Left ventricle myocardium inferior (tissue), 1 donor: ENCODE measurements at places on chromosomes 5 and 9.

GRCh38 chr5:81140943-81141342 is 92.2 kb upstream of the CKMT2 start:
- peak; percentile 34 for DNase-seq

GRCh38 chr5:68562308-68562707 is 346.8 kb downstream of the PIK3R1 start:
- DNase-seq: no peak

DNA sequence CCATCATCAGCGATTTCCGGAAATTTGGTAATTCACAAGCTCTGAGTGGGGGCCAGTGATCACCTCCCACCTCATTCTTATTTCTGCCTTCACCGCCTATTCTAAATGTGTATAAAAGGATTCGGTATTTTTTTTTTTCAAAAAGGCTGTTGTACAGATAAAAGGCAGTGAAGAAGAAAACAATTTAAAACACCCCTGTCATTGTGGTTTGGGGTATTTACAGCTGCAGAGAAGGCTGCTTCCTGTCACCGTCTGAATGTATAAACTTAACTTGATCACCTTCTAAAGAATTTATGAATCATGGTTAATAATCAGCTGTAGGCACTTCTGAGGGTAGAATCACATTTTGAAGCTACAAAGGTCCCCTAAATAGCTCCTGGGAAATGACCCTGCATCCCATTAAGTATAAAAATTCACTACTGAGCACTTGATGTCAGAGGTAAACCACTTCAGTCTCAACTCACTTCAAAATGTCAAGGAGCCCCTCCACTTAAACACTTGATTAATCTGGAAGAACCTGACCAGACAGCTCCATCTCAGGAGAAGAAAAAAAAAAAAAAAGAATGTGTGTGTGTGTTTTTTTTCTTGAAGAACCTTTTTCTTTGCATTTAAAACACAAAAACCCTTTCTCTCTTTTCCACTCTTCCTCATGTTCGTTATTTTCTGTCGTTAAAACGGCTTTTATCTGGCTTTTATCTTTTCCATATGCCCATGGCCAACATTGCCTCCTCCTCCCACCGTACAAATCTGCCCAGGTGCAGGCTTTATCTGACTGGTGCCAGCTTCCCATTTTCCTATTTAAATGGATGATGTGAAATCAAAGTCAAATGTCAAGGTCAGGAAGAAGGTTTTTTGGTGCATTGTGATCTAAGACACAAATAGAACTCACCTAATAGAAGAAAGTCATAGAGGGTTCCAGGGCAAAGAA is 291.2 kb downstream of the IRX1 start:
- no peak for DNase-seq

GRCh38 chr5:42689391-42689790 is 67.2 kb upstream of the CCDC152 start:
- DNase-seq: no peak

GRCh38 chr9:123942542-123942941 is 12.6 kb upstream of the DENND1A start:
- DNase-seq: no peak

DNA sequence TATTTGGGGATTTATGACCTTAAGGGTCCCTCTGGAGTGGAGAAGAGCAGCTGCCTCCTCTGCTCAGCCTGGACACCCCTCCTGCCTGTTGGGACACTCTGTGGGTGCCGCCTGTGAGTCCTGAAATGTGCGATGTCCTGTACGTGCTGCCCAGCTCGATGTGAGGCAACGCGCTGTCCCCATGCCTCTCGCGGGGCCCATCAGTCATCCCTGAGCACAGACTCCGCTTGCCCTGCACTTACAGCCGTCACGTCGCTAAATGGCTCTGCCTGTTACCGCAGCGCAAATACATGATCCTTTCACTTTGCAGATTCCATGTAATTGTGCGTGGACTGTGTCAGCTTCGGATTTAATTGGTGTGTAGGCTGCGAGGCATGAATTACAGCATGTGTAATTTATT is 27.1 kb downstream of the IRX4 start:
- no peak for DNase-seq

DNA sequence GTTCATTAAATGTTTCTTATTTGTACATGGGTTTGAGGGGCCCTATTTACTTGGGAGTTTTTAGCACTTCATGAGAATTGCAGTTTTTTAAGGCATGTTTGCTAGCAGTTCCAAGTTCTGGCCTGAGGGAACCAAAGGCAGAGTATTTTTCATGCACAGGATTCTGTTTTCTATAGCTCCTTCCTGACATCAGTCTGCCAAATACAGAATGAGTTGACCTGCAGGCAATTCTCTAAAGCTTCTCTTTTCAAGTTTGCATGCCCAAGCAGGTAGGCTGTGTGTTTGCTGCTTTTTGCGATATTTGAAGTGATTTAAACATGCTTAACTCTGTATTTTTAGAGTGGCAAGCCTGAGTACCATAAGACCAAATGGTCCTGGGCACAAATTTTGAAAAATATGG is 75.8 kb downstream of the AOPEP start:
- DNase-seq: no peak

- DNase-seq: no peak
Measured at GRCh38 chr9:36946653-36947052, 87.4 kb downstream of the PAX5 start.

DNA sequence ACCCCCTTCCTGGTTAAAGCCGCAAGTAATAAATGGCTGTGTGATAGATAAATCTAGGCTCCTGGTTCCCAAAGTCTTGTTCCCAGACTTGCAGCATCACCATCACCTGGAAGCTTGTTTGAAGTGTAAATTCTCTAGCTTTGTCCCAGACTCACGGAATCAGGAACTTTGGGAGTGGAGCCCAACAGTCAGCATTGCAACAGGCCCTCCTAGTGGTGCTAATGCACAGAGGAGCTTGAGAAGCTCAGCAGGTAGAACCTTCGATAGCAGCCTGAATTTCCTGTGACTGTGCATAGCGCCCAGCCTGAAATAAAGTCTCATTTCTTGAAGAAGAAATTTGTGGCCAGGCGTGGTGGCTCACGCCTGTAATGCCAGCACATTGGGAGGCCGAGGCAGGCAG is 30.3 kb upstream of the MELK start:
- DNase-seq: no peak

- no peak for DNase-seq
Measured at GRCh38 chr9:13331320-13331719, 51.8 kb upstream of the MPDZ start.

DNA sequence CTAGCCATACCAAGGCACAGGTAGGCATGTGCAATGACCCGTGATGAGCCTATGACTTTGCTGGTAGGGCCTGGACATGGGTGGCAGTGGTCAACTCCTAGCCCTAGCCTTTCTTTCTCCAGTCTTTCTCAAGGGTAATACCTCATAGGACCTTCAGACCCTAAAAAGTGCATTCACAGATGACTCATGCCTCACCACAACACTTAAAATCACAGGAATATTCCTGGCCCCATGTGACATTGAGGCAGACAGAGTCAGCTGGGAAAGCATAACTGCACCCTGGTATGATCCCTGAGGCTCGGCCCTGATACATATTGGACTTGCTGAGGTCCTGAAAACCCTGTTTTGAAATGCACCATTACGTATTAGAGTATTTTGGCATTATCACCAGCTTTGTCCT is 449.5 kb downstream of the HINT1 start:
- no peak for DNase-seq

- DNase-seq: no peak
Measured at GRCh38 chr5:75040973-75041372, 11.4 kb downstream of the GCNT4 start.

GRCh38 chr9:30519756-30520155 is 1864.7 kb upstream of the ACO1 start:
- no peak for DNase-seq

- DNase-seq: no peak
Measured at GRCh38 chr9:107815782-107816560, 326.4 kb upstream of the KLF4 start.

GRCh38 chr5:130227699-130228098 is 323.4 kb downstream of the CHSY3 start:
- DNase-seq: no peak

- DNase-seq: no peak
Measured at GRCh38 chr9:20853866-20854265, 169.8 kb downstream of the FOCAD start.

DNA sequence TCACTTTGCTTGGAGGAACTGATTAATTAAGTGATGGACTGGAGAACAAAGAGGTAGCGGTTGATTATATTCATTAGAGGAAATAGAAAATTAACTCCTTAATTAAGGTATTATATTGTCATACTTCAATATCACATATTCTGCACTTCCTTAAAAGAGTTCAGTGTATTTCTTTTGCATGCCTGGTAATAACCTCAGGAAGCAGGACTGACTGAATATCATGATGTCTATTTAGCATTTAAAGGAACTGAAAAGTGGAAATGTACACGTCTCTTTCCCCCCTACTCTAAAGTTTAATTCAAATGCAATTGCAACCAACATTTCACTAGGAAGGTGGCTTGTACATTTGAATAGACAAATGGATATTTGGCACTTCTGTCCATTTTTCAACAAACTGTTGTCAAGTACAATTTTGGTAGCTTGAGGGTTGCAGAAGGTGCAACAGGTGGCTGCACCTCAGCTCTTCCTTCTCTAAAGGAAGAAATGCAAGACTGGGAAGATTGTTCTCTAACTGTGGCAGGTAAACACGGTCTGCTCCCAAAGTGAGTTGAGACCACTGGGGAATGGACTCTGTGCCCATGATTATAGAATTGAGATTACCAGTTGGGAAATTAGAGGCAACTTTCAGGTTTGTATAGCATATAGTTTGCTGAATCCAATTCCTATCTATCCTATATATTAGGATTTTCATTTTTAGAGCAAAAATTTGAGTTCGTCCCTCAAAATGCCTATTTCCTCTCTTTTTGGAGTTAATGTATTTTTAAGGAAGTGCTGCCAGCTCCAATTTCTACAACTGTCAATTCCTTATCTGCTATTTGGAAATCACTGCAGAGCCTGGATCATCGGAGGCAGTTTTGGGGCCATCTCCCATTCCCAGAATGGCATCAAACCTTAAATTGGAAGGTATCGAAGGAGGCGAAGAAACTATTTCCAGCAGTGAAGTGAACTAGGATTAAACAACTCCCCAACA is 98.9 kb upstream of the TAF11L2 start:
- no peak for DNase-seq

DNA sequence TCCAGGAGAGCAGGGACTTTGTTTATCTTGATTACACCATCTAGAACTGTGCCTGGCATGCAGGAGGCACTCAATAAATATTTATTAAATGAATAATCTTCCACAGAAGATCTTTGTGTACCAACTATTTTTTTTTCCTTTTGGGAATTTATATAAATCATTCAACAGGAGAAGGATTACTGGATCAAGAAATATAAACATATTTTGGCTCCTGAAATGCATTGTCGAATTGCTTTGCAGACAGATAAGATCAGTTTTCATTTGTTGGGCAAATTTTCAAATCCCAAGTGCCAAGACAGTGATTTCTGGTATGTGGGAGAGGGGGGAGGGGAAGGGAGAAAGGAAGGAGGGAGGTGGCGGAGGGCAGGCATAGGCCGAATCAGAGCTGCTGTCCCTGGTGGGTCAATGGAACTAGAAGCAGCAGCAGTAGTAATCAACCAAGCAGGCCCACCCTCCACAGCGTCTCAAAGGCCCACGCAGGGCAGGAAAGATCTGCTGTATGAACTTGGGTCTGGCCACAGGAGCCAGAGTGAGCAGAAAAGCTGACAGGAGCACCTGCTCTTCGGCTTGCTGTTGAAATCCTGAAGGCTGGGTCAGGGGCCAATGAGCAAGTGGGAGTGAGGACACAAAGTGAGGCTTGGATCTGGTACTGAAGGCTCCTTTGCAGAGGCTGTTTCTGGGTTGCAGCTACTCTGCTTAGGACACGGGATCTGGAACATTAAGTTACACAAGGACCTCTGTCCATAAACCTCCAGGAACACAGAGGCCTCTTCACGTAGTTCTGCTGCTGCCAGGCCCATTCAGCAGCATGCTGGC is 15.8 kb upstream of the TRAF1 start:
- DNase-seq: no peak

DNA sequence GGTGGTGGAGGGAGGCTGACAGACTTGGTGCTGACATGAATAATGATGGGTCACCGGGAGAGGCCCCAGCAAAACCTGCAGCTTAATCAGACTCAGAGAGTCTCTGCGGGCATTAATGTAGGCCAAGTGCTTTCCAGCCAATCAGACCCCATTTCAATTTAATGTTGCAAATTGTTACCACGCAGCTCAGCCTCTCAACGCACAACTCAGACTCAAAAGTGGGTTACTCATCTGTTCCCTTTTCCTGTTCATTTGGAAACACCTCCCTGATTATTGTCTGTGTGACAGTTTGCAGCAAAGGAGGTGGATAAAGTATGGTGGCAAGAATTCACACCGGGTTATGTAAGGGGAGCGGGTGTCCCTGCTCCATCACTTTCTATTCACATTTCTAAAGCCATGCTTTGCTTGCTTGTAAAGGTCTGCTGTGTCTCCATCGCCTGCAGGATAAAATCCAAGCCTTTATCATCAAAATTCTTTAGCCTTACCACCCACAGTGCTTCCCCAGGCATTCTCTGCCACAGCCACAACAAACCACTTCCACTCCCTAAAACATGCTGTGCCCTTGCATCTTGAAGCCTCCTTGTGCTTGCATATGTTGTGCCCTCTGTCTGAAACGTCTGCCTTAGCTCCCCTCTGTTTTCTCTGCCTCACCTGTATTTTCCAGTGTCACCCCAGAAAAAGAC is 156.5 kb downstream of the ASTN2 start:
- DNase-seq: no peak

GRCh38 chr9:117414220-117414905 is 494 bp downstream of the ASTN2 start:
- no peak for DNase-seq

- DNase-seq: no peak
Measured at GRCh38 chr5:37310360-37310759, 60.5 kb downstream of the NUP155 start.

GRCh38 chr9:134313470-134313869 is 12.8 kb upstream of the RXRA start:
- peak; percentile 1 for DNase-seq

DNA sequence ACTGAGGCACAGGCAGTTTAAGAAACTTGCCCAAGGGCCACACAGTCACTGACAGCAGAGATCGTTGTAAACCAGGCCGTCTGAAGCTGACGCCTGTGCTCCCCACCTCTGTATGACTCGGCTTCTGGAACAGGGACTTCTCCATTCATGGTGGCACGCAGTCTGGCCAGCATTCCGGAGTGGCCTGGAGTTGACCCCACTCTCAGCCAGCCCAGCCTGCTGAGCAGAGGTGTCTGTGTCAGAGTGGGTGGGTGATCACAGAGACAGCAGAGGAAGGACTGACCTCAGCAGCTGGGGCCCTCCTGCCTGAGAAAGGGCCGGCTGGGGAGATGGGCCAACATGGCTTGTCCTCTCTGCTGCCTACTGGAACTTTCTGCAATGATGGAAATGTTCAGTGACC is 12.6 kb downstream of the LRSAM1 start:
- DNase-seq: peak; percentile 62

- no peak for DNase-seq
Measured at GRCh38 chr5:56168066-56168478, 65.1 kb downstream of the ANKRD55 start.

DNA sequence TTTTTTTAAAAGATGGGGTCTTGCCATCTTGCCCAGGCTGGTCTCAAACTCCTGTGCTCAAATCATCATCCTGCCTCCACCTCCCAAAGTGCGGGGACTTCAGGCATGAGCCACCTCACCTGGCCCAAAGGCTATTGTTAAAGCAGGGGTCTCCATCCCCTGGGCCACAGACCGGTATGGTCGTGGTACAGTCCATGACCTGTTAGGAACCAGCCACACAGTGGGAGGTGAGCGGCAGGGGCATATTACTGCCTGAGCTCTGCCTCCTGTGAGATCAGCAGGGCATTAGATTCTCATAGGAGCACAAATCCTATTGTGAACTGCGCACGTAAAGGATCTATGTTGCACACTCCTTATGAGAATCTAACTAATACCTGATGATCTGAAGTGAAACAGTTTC is 7.3 kb upstream of the NOL6 start:
- no peak for DNase-seq
